Stimulated activated CD4-positive, alpha-beta T cell treated with anti-CD3 and anti-CD28 coated beads, Interleukin-2, amount 100 ng/mL, for 24 hours (primary cell): ENCODE measurements at places on chromosomes 7 and 10.

DNA sequence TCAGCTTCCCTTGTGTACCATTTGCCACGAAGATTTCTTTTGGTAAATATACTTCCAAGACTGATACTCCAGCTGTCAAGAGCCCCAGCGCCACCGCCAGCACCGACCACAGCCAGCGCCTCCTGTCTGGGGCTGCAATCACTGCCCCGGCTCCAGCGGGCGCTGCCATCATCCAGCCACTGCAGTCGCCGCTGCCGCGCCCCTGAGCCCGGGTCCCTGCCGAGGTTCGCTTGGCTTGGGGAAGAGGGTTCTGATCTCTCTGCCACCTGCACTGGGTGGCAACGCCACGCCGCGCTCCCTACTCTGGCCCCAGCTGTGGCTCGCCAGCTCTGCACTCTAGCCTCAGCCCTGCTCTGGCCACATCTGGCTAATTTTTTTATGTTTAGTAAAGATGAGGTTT is 57.7 kb upstream of the ZNF138 start:
- DNase-seq = no peak

DNA sequence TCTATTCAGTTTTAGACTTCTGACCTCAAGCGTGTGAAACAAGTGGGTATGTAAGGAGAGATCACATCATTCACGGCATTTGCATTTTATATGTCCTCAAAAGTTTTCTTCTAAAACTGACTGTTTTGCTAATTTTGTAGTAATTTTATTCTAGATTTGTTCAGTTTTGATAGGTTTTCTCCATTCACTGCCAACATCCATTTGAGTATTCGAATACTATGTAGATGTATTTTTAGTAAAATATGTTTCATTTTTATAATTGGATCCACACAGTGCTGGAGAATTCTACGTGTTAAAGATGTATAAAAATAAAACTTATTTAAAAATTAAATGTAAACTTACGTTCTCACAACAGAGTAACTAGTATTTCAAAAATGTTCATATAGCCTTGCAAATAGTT is 503.0 kb downstream of the CNTNAP2 start:
- no peak for DNase-seq

GRCh38 chr10:84179059-84179710 is 5.6 kb downstream of the GPR15LG start:
- DNase-seq = no peak

- no peak for DNase-seq
These were observed 89.3 kb downstream of the ZMYND11 start for GRCh38 chr10:224571-224970.

DNA sequence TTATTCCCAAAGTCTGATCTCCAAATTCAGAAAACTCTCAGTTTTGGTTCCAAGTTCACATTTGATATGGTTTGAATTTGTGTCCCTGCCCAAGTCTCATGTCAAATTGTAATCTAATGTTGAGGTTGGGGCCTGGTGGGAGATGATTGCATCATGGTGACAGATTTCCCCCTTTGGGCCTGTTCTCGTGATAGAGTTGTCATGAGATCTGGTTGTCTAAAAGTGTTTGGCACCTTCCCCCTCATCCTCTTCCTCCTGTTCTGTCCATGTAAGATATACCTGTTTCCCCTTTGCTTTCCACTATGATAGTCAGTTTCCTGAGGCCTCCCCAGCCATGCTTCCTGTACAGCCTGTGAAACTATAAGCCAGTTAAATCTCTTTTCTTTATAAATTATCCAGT is 138.6 kb downstream of the ARL4A start:
- no peak for DNase-seq

- no peak for DNase-seq
These were observed 97.7 kb upstream of the FAM204A start for GRCh38 chr10:118439824-118440223.

- DNase-seq = no peak
These were observed 59.3 kb upstream of the IGFBP3 start for GRCh38 chr7:45980181-45980905.

DNA sequence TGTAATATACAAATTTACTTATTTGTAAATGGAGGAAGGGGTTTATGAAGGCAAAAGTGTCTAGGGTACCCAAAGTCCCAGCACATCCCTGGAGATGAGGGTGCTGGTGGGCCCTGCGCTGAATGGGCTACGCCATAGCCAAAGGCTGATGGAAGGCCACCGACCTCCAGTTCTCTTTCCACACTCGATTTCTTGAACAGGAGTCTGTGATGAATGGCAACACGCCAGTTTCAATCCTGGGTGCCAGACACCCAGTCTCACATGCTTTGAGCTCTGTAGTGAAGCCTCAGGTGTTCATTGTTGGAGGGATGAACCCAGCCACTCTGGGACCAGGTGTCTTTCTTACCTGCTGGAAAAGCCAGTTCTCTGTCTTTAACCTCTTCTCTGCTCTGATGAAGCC is 752 bp downstream of the LRMDA start:
- no peak for DNase-seq
